Muscle of arm (tissue), 14 donors: ENCODE measurements at places on chromosomes 6 and 20.

GRCh38 chr6:19535351-19535750 lies 301.8 kb upstream of the ID4 start:
- DNase-seq, result no peak

GRCh38 chr6:112031960-112032359 lies 21.9 kb upstream of the CCN6 start:
- DNase-seq, result no peak

DNA sequence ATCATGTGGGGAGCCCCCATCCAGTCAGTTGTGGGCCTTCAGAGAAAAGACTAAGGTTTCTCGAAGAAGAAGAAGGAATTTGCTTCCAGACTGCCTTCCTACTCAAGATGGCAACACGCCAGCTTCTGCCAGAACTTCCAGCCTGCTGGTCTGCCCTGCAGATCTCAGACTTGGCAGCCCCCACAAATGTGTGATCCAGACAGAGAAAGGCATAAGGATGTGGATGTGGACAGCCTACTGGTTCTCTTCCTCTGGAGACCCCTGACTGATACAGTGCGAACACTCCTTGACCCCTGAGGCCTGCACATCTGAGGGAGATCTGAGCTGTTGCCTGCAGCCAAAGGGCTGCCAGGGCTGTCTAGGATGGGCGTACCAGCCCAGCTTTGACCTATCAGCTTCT lies 8.6 kb downstream of the GABRR1 start:
- no peak for DNase-seq

DNA sequence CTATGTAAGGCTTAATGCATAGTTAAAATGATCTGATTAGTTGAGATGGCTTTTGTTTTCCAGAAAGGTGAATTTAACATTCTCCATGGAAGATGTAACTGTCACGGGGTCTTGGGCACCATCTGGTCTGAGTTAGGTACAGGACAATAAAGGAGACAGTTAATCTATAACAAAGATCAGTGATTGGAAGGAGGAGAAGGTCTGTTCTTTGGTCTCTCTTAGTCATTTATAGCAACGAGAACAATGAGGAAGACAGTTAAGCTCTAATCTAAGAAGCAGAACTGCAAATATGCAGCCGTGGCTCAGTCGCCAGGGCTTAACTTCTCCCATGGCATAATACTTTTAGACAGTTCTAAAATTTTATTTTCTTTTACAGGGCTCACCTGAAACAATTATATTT lies 405.5 kb upstream of the SULF2 start:
- DNase-seq, result no peak

GRCh38 chr6:169339731-169340309 lies 86.2 kb upstream of the THBS2 start:
- no peak for DNase-seq

DNA sequence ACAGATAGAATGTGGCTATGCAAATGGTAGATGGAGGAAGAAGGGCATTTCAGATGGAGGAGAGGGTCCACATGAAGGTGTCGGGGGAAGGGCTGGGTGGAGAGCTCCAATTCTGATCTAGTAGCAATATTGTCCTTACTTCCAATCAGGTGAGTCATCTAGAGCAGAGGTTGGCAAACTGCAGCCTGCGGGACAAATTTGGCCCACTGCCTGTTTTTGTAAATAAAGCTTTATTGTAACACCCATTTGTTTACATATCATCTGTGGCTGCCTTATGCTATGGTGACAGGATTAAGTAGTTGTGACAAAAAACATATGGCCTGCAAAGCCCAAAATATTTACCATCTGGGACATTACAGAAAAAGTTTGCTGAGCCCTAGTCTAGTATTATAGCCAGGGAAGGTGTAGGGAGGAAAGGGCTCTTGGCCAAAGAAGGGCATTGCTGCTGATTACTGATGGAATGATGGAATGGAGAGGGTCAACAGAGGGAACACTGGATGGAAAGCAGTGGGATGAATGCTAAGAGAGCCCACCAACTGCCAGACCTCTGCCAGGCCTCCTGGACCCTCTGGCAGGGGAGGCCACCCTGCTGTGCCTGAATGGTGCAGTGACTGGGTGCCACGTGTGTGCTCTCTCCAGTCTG lies 79.8 kb downstream of the SLC22A23 start:
- no peak for DNase-seq

GRCh38 chr6:116144605-116145004 lies 18.7 kb upstream of the COL10A1 start:
- no peak for DNase-seq

DNA sequence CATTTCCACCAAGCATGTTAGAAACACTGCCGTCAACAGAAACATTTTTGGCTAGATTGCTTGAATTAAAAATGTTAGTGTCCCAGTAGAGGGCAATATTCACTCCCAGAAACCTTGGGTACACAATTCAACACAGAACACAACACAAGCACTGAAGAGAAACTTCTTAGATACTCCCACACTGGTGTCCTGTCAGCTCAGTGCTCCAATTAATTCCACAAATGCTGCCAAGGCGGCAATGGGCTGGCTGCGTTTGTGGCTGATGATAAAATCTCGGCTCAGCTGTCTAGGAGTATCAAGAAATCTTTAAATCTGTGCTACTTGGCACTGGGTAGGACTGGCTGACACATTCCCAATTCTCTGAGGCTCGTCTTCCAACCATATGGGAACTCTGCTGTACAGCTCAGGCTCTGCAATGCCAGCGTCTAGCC lies 39.3 kb downstream of the BEND3 start:
- peak; percentile 42 for DNase-seq

GRCh38 chr20:32209850-32210605 lies 2.3 kb downstream of the POFUT1 start:
- DNase-seq, result no peak

DNA sequence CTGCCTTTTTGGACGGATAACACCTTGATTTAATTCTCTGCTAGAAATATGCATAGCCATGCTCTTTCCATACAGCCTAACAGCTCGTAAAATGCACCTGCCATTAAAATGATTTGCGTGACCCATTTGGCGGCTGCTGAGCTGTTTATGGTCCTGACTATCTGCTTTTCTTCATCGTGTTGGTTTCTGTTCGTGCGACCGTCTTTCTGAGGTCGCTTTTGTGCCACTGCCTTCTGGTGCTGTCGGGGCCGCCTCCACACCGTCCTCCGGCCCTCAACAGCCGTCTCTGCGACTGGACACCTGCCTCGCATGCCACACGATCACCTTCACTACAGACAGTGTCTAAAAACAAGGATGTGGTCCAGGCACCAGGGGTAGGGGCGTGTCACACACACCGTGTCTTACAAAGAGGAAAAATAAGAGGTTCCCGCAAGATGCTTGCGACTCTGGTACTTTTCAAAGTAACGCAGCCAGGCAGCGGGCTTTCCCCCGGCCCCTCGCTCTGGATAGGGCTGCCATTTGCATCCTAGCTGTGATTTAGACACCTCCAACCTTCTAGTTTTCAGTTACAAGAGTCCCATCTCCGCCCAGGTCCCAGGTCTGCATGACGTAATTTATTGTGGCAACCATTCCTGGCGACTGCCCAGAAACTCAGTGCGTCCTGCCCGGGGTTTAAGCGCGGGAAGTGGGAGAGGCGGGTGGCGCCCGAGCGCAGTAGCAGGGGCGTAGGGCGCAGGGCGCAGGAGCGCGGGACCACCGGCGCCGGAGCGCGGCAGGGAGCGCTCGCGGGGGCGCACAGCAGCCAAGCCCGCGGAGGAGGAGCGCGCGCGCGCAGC lies at the start of gene STMND1:
Gene STMND1 (plus strand): TSS at position 629 of the 836 bp plus-strand sequence. CDS start 208 bp downstream, outside the sequence.
- DNase-seq, result no peak

DNA sequence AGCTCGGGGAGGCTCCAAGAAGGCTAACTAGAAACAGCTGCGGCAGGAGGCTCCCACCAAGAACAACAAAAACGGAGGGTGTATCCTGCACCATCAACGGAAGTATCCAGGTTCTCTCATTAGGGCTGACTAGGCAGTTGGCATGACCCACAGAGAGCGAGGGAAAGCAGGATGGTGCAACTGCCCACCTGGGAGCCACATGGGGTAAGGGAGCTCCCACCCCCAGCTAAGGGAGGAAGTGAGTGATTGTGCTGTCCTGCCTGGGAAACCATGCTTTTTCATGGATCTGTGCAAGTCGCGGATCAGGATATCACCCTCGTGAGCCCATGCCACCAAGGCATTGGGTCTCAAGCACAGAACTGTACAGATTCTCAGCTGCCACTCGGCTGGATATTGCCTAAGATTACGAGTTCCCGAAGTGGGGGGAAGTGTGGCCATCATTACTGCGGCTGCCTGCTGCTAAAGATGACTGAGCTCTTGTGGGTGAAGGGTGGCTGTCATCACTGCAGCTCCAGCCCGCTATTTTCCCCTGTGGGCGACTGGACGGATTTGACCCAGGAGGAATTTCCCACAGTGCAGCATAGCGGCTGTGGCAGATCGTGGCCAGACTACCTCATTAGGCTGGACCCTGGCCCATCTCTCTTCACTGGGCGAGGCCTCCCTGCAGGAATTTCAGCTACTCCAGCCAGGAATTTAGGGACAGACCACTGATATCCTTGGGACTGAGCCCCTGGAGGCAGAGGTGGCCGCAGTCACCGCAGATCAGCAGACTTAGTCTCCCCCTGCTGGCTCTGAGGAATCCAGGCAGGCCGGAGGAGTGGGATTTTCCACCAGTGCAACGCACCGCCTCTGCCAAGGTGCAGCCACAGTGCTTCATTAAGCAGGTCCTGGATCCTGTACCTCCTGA lies 515.7 kb downstream of the FRK start:
- no peak for DNase-seq

DNA sequence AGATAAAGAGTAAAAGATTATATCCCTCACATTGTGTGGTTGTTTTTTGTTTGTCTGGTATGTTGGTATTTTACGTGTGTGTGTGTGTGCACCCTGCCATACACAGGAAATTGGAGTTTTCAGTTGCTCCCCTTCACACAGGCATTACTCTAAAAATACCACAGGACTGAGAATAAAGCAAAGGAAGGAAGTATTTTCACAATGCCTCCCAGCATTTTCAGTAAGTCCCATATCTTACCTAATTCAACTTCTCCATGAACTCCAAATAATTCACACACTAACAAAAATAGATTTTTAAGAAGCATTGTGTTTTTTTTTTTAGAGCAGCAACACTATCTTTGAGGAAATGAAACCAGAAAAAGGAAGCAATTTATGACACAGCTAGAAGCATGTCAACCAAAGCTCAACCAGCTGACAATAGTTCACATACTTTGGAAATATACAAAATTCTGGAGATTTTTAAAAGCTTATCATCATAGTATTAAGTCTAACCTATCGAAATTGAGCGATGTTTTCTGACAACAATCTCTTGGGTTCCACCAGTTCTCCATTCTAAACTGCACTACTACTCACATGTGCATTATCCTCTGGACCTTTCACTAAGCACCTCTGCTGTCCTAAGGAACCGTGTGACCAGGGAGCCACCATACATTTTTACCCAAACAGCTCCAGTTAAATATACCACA lies 2.1 kb downstream of the UBE2J1 start:
- DNase-seq, result no peak

GRCh38 chr6:128172081-128172480 lies 271.2 kb upstream of the THEMIS start:
- DNase-seq, result no peak

DNA sequence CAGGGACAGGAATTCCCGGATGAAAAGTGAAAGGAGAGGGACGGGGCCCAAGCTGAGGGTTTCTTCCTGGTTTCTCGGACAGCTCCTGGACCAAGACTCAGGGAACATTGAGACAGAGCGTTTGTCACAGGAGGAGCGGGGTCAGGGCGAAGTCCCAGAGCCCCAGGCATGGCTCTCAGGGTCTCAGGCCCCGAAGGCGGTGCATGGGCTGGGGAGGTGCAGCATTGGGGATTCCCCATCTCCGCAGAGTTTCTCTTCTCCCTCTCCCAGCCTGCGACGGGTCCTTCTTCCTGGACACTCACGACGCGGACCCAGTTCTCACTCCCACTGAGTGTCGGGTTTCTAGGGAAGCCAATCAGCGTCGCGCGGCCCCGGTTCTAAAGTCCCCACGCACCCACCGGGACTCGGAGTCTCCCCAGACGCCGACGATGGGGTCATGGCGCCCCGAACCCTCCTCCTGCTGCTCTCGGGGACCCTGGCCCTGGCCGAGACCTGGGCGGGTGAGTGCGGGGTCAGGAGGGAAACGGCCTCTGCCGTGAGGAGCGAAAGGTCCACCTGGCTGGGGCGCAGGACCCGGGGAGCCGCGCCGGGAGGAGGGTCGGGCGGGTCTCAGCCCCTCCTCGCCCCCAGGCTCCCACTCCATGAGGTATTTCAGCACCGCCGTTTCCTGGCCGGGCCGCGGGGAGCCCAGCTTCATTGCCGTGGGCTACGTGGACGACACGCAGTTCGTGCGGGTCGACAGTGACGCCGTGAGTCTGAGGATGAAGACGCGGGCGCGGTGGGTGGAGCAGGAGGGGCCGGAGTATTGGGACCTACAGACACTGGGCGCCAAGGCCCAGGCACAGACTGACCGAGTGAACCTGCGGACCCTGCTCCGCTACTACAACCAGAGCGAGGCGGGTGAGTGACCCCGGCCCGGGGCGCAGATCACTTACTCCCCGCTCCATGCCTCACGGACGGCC lies 54.6 kb upstream of the POLR1H start:
- DNase-seq, result peak; percentile 7

GRCh38 chr20:25126204-25127029 lies 44.5 kb upstream of the VSX1 start:
- DNase-seq, result no peak

- no peak for DNase-seq
Measured at GRCh38 chr6:53066874-53067706, 1.9 kb downstream of the FBXO9 start.

DNA sequence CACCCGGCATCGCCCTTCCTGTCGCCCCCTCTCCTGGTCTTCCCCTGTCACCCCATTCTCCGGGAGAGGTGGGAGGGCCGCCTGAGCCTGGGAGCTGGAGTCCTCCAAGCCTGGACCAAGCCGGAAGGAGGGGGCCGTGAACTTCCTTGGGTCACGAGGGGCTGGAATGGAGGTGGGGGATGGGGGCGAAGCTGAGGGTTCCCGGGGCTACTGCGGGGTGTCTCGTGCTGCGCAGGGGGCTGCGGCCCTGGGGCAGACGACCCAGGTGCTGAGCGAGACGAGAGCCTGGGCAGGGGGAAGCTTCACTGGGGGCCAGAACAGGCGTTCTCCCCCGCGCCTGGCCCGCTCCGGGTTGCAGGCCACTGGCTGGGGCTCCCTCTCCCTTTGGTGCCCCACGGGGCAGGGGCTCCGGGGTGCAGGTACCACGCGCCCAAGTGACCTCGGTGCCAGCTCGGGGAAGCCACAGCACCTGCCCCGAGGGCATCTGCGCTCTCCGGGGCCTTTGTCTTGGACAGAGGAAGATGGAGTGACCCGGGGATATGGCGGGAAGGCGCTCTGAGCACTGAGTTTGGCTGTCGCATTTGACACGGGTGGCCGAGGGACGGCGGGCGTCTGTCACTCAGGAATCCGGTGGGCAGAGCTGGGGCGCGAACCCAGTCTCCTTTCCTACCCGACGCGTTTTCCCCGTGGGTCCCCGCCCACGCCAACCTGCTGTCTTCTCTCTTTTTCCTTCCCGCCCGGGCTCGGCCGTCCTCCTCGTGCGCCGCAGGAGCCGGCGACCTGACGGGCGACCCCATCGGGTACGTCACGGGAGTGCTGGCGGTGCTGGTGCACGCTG lies 1.2 kb downstream of the SLC35D3 start:
- DNase-seq, result no peak

GRCh38 chr6:39465539-39465938 lies 143.0 kb upstream of the KCNK16 start:
- DNase-seq, result no peak

GRCh38 chr20:23603321-23603720 lies 2.4 kb downstream of the CST9 start:
- DNase-seq, result no peak

GRCh38 chr20:32050851-32051556 lies 1.0 kb upstream of the HCK start:
- no peak for DNase-seq
